ENCODE measurements at places on chromosomes 16 and 17.

DNA sequence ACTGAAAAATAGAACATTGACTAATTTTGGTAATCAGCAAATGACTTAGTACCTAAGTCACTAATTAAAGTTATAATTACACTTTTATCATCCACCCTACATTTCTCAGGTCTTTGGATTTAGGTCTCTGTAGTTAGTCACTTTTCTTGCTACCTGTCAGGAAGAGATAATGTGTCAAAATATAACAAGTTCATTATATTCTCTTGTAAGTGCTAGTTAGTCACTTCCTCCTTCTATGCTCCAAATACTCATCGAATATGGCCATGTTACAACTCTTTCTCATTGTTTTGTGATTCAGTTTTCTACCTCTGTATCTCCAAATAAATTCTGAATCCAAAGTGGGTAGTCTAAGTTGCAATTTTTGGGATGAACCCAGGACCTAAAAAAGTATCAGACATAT, 163.5 kb upstream of the KIF2B start:
- no peak for DNase-seq

GRCh38 chr16:76653390-76654026, 376.3 kb downstream of the CNTNAP4 start:
- peak; percentile 72 for DNase-seq

- no peak for DNase-seq
Measured at GRCh38 chr16:29821643-29822115, 1.4 kb downstream of the MVP start.

DNA sequence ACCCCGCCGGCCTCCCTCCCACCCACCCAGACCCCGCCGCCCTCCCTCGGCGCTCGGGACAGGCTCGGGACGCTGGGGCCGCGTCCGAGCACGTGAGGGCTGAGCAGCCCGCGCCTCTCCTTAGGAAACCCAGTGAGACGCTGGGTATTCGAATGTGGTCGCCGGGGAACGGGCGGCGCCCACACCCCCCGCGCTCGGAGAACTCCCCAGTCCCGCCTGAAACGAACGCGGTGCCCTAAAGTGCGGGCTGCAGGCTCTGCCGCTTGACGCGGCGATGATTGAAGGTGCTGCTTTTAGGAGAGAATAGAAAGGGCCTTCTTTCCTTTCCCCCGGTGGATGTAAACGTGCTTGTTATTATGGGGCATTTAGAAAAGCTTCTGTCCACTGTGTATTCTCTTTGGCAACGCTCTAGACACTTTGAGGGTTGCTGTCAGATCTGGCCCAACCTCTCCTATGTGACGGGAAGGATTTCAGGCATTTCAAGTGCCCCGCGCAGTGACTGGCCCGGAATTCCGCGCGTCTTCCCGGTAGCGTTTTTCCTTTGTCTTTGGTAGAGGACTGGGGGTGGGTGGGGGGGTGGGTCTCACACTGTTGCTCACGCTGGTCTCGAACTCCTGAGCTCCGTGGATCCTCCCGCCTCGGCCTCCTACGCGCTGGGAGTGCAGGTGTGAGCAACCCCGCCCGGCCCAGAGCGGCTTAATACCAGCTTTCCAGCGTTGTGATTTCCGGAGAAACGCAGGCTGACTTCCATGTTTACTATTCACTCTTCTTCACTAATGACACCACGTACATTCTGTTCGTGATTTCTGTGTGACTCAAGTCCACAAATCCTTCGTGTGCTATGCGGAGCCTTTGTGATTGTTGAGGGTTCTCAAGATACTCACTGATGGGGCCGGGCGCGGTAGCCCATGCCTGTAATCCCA, 21.8 kb upstream of the FOXK2 start:
- DNase-seq = peak; percentile 48

- DNase-seq = no peak
Measured at GRCh38 chr16:10098991-10099390, 83.2 kb downstream of the GRIN2A start.

DNA sequence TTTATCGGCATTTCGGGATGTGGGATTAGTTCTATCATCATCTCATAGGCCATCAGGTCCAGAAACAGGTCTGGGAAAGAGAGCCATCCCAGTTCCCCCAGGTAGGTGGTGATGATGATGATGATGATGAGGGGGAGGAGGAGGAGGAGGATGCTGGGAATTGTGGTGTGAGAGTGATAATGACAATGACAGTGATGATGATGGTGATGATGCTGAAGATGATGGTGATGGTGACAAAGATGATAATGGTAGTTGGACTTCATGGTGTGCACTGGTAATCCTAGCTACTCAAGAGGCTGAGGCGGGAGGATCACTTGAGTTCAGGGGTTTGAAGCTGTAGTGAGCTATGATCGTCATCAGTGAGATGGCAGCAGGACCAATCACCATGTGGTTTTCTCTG, 16.3 kb upstream of the GCSH start:
- no peak for DNase-seq

DNA sequence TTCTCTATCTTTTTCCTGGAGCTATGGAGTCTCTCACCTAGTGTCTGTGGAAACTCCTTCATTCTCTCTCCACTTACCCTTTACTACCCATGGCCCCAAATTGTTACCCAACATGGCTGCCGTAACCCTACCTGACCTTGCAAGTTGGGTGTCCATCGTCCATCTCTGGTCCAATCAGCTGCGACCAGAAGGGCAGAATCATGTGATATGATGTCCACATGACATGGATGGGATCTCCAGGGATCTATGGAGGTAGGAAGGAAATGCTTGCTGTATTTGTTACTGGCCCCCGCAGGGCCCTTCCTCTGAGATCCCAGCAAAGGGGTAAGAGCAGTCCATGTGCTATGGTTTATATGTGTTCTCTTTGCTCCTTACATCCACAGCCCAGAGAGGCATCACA, 8.0 kb upstream of the DRC7 start:
- DNase-seq = no peak

GRCh38 chr16:71565812-71566700, 10.8 kb downstream of the TAT start:
- DNase-seq = no peak

GRCh38 chr16:17538927-17539326, 68.2 kb upstream of the XYLT1 start:
- DNase-seq = no peak

DNA sequence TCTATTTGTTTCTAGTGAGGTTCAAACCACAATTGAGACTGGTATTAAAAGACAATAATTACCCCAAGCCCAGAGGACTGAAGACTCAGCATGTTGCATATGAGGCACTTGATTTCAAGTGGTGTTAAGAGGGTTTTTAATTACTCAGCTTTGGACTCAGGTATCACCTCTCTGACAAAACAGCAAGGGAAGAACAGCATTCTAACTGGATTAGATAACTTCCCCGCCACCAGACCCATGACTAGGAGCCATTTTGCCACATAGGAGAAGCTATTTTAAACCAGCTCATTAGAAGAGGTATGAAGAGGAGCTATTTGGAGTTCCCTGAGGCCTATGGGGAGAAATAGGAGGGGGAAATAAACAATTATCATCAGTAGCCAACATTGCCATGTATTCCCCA, 226.1 kb upstream of the TOX3 start:
- no peak for DNase-seq

DNA sequence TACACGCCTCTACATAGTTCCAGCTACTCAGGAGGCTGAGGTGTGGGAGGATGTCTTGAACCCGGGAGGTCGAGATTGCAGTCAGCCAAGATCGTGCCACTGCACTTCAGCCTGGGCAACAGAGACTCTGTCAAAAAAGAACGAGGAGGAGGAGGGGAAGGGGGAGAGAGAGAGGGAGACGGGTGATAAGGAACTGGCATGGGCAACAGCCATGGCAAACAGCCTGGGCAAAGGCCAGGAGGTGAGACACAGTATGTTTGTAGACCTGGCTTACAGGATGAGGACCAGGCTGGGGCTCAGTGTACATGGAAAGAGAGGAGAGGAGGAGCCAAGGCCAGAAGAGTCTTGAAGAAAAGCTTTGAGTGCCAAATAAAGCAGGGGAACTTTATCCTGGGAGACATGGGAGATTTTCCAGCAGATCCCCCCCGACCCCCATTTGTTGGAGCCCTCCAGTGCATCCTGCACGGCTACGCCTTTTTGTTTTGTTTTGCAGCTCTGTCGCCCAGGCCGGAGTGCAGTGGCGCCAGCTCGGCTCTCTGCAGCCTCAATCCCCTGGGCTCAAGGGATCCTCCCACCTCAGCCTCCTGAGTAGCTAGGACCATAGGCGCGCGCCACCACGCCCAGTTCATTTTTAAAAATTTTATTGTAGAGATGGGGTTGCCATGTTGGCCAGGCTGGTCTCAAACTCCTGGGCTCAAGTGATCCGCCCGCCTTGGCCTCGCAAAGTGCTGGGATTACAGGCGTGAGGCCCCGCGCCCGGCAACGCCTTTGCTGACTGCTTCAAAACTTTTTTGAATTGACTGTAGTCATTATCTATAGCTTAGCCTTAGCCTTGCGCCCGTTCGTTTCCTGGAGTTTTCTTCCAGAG, 1.3 kb upstream of the ALKBH5 start:
- DNase-seq = peak; percentile 59

- DNase-seq = no peak
Measured at GRCh38 chr17:58315750-58316149, 12.8 kb downstream of the TSPOAP1 start.

- DNase-seq = no peak
Measured at GRCh38 chr17:82238472-82239201, 9.8 kb downstream of the SLC16A3 start.

DNA sequence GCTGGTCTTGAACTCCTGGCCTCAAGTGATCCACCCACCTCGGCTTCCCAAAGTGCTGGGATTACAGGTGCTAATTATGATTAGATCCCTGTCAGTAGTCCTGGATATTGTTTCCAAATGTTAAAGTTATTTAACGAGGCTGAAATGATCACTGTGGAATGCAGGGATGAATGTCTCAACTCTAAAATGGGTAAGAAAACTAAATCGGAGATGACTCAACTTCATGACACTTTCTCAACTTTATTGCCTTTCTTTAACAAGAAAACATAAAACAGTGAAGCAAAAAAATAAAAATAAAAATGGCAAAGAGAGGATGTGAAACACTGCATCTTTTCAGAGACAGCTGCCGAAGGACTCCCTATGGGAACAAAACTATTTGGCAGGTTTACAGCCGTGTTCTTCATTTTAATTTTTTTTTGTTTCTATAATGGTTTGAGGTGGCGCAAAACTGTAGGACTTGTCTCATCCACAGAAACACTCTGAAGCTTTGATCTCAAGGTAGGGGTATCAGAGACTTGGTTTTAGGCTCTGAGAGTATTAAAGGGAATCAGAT, 382.0 kb downstream of the GRIN2A start:
- peak; percentile 4 for DNase-seq

DNA sequence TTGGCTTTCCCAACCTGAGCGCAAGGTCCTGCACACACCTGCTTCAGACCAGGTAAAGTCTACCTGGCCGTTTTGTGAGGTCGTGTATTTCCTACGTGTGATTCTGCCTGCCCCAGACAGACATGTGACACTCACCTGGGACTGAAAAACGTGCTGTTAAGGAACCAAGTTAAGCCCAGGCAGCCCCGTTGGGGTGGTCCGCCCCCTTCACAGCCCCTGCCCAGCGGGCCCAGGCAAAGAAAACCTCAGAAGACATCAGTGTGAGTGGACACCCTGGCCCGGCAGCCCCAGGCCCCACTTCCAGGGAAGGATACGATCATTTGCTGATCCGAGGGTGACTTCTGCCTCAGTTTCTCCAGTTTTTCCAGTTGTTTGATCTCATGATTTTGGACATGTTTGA, 4.7 kb downstream of the CIBAR2 start:
- DNase-seq = no peak

DNA sequence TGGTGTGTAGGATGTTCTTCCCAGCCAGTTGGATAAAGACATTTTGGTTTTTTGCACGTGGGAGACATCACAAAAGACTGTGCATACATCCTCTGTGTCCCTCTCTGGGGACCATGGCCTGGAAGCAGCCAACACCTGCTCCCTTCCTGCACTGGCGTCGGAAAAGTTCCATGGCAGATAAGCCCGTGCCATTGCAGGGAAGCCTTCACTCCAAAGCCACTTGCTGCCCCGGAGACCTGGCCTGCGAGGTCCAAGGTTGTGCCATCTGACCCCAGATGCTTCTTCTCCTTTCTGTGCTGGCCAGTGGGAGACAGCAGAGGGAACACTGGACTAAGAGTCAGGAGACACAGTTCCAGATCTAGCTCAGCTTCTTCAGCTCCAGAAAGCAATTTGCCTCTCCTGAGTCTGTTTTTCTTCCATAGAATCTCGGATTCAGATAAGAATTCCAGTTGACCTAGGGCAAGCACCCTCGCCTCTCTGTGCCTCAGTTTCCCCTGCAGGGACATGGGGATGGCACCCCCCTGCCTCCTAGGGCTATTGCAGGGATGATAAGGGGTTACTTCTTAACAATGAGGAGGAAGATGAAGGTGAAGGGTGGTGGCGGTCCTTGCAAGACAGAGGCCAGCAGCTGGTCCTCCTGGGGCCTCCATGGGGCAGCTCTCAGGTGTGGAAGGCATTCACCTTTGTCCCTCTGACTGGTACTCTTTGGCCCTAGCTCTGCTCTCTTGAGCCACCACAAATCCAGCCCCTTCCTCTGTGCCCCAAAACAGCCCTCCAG, 134.2 kb downstream of the CMIP start:
- no peak for DNase-seq

DNA sequence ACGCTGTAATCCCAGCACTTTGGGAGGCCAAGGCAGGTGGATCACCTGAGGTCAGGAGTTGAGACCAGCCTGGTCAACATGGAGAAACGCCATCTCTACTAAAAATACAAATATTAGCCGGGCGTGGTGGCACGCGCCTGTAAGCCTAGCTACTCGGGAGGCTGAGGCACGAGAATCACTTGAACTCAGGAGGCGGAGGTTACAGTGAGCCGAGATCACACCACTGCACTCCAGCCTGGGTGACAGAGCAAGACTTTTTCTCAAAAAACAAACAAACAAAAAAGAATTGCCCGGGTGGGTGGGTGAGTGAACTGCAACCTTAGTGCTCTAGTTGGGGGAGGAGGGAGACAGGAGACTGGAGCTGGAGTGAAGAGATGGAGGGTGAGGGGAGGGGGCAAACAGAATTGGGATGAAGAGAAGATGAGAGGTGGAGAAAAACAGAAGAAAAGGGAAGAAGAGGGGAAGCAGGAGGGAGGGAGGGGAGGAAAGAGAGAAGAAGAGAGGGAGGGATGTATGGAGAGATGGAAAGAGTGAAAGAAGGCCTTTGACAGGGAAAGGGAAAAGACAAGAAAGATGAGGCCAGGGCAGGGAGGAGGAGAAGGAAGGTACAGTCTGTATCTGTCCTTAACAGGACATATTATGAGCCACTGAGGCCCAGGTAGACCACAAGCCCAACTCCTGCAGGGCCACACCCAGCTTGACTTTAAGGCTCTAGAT, 5.5 kb upstream of the SRCIN1 start:
- DNase-seq = no peak

- no peak for DNase-seq
Measured at GRCh38 chr17:6072157-6072556, 2.0 kb downstream of the WSCD1 start.

DNA sequence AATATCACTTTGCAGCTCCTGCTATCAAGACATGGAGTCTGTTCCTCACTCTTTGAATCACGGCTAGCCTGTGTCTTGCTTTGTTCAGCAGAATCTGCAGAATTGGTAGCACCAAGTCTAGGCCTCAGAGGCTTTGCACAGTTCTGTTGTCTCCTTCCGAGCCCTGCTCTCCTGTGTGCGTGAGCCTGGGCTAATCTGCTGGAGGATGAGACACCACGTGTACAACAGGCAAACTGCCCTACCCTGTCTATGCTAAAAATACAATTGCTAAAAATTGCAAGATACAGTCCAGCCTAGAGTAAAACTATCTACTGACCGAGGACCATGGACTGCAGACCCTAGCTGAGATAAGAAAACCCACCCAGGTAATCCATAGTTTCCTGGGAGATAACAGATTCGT, 484.7 kb downstream of the NPIPA7 start:
- no peak for DNase-seq

All from muscle of arm (tissue), 14 donors.